Stimulated activated naive CD4-positive, alpha-beta T cell treated with Interleukin-2 at 50 U/mL for 16 hours (primary cell): ENCODE measurements at places on chromosomes 2 and 18.
A peak's percentile ranks its signal among the peaks of the same experiment; 100 is the strongest.

DNA sequence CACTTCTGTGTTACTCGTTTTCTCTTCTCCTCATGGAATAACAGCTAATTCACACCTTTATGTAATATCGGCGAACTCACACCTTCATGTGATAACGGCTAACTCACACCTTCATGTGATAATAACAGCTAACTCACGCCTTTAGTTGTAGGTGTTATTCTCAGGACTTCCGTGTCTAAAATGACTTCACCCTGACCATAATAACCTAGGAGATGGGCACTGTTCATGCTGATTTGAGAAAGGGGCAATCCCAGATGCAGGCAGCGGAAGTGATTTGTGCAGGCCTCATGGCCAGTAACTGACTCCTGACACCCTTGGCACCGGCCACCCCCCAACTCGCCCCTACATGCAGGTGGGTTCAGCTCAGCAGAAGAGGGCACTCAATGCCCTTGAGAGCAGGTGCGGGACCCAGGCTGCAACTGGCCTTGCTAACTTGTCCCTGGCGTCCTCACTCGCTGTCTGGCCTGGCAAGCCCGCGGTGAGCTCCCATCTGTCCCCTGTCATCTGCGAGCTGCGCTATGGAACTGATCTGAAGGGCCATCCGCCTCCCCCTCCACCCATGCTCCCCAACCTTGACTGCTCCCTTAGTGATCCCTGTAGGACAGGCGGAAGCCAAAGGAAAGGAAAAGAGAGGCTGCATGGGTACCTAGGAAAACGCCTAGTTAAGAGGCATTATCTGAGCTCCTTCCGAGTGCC, 42.6 kb upstream of the MTCL1 start:
- DNase-seq = no peak

DNA sequence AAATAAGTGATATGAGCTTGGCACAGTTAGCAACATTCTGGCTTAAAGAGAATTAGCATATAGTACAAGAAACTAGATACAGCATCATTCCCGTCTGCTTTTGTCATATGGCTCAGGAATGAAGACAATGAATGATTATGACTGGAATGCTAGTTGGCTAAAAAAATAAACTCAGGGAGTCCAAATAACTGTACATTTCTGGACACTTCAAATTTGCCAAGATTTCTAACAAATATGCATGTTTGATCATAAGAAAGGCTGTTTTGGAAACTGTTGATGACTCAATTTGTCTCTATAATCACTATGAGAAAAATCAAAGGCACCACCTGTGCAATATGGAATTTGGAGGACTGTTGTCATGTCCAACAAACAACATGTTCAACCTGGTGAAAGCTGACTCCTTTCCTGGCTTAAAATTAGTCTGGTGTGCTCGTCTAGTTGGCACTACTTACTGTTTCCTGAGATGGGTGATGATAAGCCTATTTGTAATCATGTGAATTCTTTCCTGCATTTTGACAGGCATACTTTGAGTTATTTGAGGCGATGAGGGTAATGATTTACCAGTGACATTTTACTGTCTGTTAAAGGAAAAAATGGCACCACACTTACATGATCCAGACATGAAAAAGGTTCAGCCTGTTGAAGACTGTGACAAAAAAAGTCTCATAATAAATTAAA, 133.9 kb upstream of the CDH20 start:
- no peak for DNase-seq

DNA sequence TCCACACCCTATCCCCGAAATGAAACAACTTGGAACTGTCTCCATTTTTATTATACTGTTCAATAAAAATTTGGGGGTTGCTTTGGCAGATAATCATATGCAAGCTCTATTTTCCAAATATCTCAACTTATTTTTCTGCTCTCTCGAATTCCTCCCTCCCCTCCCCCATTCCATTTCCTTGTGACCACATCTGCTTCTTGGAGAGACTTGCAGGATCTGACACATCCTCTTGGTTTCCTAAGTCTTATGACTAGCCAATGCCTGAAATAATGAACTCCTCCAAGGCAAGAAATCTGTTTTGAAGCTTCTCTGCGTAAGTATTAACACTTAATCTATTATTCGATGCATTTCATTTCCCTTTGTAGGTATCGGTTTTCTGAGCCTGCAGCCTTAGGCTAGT, 16.1 kb downstream of the TGIF1 start:
- no peak for DNase-seq

- no peak for DNase-seq
Measured at GRCh38 chr18:43303376-43303775, 26.1 kb upstream of the SYT4 start.

GRCh38 chr2:234939996-234940395, 11.8 kb upstream of the SH3BP4 start:
- no peak for DNase-seq

GRCh38 chr18:26813043-26813442, 52.5 kb downstream of the AQP4 start:
- DNase-seq = no peak

- DNase-seq = no peak
Measured at GRCh38 chr18:54926593-54927325, 32.5 kb downstream of the CCDC68 start.

GRCh38 chr2:153388246-153388645, 90.3 kb downstream of the RPRM start:
- DNase-seq = no peak

GRCh38 chr2:22756276-22757043, 628.5 kb upstream of the KLHL29 start:
- no peak for DNase-seq

GRCh38 chr2:126635281-126635680, 20.7 kb upstream of the GYPC start:
- DNase-seq = no peak

DNA sequence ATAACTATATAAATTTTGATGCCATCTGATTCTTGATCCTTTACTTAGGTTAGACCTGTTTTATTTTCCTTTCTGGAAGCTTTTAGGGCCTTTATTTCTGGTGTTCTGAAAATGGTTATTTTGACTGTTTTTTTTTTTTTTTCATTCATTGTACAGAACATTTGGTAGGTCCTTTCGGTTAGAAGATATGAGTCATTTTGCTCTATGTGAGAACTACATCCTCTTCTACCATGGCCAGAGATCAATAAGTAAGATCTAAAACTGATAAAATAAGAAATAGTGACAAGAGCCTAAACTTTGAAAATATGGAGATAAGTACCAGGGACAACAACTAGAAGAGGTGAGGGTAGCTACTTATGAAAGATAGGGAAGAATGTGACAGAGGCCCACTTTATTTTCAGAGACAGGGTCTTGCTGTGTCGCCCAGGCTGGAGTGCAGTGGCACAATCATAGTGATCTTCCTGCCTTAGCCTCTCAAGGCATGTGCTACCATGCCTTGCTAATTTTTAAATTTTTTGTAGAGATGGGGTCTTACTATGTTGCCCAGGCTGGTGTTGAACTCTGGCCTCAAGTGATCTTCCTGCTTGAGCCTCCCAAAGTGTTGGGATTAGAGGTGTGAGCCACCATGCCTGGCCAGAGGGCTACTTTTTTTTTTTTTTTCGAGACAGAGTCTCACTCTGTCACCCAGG, 66.5 kb downstream of the EIF2AK3 start:
- DNase-seq = no peak

DNA sequence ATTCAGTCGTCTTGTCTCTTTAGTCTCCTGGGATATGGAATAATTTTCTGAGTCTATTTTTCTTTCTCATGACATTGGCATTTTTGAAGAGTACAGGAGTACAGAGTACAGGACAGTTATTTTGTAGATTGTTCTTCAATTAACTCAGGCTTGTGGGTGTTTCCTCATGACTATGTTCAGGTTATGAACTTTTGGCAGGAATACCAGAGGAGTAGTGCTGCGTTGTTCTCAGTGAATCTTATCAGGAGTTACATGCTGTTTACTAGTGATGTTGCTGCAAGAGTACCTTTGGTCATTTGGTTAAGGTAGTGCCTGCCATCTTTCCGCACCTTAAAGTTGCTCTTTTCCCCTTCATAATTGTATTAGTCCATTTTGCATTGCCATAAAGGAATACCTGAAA, 41.3 kb upstream of the AGFG1 start:
- no peak for DNase-seq

DNA sequence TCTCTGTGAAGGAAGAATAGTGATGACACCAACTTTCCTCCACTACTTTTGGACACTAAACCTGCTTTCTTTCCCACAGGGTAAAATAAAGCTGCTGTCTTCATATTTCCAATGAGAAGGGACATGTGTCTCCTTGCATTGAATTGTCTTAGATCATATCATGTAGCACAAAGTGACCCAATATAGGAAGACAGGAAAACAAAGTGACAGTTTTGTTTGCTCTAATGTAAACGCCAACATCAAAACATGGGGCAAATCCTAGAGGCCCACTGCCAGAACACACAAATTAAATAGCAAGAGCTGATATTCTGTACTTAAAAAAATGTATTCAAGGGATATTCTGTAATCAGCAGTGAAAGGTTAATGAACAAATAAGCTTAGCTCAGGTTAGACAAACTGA, 36.1 kb downstream of the ARHGAP15 start:
- no peak for DNase-seq

GRCh38 chr2:56325661-56326345, 142.0 kb downstream of the CCDC85A start:
- no peak for DNase-seq

DNA sequence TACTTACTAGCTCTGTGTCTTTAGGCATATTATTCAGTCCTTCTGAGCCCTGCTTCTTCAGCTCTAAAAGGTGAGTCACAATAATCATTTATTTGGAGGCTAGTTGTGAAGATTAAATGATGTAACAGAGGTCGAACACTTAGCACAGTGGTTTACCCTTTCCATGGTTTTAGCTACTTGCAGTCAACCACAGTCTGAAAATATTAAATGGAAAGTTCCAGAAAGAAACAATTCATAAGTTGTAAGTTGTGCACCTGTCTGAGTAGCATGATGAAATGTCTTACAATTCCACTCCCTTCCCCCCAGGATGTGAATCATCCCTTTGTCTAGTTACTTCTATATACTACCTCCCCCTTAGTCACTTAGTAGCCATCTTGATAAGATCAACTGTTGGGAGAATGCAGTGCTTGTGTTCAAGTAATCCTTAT, 217.6 kb upstream of the THUMPD2 start:
- DNase-seq = no peak

DNA sequence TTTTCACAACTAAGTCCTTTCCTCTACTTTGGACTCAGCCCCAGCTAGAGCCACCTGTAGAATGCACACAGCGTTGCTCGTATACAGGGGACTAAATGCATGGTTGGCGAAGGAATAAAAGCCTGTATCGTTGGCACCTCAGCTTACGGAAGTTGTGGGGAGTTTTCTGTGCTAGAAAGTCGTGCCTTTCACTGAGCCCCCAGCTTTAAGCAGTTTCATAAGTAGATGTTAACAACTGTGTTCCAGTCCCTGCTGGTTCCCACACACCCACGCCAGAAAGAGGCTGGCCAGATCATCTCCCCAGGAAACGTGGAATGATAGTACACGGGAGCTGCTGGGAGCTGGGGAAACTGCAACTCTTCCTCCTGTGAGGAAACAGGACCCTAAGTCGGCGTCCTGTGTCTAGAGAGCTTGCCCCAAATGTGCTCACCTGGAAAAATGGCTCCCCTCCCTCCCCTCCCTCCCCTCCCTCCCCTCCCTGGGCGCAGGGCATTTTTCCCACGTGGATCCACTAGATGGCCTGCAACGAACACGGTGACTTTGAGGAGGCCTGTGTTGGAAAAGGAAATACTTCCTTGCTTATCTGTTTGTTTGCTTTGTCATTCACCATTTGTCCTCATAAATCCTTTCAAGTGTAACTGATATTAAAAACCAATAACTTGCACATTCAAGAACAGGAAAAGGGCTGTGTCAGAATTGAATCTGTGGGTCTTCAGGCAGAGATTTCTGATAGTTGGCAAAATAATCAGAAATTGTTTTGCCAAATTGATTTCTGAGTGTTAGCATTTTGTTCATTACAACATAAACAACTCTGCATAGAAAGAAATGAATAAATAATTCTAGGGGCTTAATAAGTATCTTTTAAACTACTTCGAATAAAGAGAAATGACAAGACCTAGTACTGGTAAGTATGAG, 43.9 kb upstream of the RFX8 start:
- no peak for DNase-seq

DNA sequence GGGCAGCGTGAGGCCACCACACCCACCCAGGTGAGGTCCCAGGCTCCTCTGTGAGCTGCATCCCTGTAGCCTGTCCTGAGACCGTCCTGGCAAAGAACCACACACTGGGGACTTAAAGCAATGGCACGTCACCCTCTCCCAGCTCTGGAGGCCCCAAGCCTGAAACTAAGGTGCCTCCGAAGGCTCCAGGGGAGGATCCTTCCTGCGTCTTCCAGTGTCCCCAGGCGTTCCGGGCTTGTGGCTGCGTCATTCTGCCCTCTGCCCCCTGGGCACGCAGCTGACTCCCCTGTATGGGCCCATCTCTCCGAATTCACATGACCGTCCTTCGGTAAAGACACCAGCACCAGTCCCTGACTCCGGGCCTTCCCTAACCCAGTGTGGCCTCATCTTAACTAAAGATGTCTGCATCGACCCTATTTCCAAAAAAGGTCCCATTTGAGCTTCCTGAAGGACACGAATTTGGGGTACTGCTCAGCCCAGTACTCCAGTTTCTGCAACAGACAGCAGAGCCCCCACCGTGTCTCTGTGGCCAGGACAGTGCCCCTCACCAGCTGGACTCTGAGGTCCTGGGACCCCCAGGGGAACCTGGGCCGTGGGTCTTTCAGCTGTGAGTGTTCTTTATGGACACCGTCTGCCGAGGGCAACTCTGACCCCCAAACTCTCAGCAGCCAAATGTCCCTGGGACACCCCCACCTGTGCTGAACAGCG, 75.2 kb upstream of the CTDP1 start:
- no peak for DNase-seq

- DNase-seq = no peak
Measured at GRCh38 chr2:67566285-67566684, 169.2 kb downstream of the ETAA1 start.

GRCh38 chr18:63161032-63161760, 158.4 kb downstream of the BCL2 start:
- DNase-seq = peak; percentile 48

DNA sequence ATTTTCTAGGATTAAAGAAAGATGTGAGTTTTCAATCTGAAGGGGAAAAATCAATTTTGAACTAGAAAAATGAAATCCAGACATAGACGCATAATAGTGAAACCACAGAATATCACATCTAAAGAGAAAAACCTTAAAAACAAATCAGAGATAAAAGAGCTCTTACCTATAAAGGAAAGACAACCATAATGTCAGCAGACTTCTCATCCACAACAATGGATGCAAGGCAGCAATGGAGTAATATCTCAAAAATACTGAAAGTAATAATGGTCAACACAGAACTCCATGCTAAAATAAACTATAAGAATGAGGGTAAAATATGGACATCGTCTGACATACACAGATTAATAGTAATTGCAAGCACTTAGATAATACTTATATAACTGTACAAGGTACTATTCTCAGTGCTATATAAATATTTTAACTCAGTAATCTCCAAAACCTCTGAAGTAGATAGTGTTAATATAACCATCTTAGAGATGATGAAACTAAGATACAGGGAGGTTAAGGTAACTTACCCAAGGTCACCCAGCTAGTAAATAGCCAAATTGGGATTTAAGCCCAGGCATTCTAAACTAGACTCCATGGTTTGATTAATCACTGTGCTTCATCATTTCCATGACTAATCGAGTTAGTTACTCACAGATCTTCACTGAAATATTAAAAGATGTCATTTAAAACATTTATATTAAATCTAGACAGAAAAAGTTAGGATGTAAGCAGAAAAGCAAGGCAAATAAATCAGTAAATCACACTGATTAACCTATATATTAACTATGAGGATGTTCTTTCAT, 89.4 kb upstream of the SPTBN1 start:
- DNase-seq = no peak
